Stimulated activated CD8-positive, alpha-beta memory T cell treated with anti-CD3 and anti-CD28 coated beads, Interleukin-2, amount 100 ng/mL, for 1 hour (primary cell): ENCODE measurements at places on chromosomes 1 and 21.

GRCh38 chr1:150973258-150973835 is 1.3 kb downstream of the CERS2 start:
- DNase-seq = no peak

DNA sequence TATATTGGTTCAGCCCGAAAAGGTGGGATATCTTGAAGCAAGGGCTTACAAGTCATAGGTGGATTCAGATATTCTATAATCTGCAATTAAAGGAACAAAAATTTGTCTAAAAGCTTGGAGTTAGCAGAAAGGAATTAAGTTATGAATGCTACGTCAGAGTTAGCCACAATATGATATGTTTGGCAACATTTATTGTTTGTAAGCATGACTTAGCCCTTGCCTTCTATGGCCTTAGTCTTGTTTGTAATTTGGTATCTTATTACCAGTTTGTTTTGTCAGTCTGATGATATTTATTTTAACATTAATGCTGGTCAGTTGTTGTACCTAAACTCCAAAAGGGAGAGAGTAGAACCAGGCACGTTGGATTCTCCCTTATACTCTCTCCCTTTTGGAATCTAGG is 43.1 kb upstream of the SUCO start:
- no peak for DNase-seq

GRCh38 chr1:91608876-91609275 is 108.2 kb downstream of the CDC7 start:
- DNase-seq = no peak

DNA sequence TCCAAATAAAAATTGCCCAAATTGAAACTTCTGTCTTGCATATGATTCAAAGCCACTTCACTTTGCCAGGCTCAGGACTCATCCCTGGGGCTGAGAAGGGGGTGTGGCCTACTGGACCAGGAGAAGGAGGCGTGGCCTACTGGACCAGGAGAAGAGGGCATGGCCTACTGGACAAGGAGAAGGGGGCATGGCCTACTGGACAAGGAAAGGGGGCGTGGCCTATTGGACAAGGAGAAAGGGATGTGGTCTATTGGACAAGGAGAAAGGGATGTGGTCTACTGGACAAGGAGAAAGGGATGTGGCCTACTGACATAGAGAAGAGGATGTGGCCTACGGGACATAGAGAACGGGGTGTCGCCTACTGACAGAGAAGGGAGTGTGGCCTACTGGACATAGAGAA is 405.3 kb downstream of the RRAGC start:
- no peak for DNase-seq

GRCh38 chr1:72186733-72187307 is 95.5 kb downstream of the NEGR1 start:
- DNase-seq = no peak

DNA sequence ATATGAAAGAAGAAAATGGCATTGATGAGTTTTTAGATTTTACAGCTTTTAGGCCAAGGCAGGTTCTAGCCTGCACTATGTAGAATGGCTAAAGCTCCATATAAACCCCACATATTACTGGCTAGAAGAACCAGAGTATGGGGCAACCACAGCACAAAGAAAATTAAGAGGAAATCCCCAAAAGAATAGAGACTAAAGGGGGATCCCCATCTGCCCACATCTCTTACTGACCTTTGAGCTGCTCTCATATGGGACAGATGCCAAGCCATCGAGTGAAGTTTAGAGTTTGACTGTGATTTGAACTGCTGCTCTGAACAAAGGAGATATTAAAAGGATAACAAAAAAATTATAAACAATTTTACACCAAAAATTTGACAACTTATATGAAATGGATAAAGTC is 102.2 kb upstream of the HAO2 start:
- DNase-seq = no peak

GRCh38 chr1:16351456-16351993 is 755 bp downstream of the FBXO42 start:
- no peak for DNase-seq

- DNase-seq = no peak
These were observed 41.7 kb downstream of the CD53 start for GRCh38 chr1:110914676-110915075.

DNA sequence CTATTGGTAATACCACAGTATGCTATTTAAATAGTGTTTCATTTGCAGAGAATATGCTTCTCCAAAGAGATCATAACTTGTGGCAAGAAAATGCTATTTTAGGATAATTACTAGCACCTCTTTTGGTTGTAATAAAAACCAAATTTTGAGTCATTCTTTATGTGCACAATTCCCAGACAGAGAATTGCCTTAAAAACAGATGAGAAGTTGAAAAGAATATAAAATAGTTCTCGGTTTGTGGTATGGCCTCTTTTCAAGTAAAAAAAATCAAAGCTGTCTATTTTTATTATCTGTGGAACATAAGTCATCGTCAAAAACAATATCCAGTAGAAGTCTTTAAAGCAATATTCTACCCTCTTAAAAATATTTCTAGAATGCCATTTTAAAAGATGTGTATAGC is 185.9 kb downstream of the GREM2 start:
- no peak for DNase-seq

- DNase-seq = no peak
These were observed 2.7 kb downstream of the KHDC4 start for GRCh38 chr1:155931332-155932038.

GRCh38 chr1:240732390-240732789 is 120.4 kb upstream of the GREM2 start:
- DNase-seq = no peak

DNA sequence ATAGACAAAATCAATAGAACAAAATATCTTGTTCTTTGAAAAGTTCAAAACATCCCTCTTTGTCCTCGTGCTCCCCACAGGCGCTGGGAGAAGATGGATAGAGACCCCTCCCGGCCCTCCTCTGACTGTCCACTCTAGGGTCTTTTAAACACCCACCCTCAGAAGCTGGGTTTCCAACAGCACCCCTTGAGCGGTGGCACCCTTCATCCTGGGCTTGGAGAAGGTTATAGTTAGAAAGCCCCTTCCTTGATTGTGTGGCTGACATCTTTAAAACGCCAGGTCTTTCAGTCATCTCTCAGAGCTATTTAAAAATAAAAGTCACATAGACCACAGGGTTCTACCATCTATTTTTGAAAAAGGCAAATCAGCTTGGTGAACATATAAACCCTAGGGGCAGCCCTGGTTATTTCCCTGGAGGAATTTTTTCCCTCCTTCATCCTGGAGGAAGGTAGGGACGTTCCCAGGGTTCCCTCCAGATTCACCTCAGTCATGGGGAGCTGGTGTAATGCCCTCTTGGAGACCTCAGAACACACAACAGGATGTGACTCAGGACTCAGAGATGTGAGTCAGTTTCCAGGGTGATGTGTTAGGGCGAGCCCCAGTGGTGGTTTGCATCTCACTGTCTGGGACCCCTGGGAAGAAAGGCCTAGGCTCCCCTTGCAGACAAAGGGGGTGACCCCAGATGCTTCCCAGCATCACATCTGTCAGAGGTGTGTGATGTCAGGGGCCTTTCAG is 138.5 kb downstream of the CLIC6 start:
- DNase-seq = peak; percentile 39
